ENCODE measurements at places on chromosomes 3 and 15. TPM values are rescaled to one million over a fixed set of nuclear protein-coding genes. Genes with fewer than 3 reads are reported as not detected.

EBLN2 gene
- 3.8 TPM for total RNA-seq

DOCK3 gene
- total RNA-seq = 0.59 TPM

MYRIP gene
- not detected for total RNA-seq

DNA sequence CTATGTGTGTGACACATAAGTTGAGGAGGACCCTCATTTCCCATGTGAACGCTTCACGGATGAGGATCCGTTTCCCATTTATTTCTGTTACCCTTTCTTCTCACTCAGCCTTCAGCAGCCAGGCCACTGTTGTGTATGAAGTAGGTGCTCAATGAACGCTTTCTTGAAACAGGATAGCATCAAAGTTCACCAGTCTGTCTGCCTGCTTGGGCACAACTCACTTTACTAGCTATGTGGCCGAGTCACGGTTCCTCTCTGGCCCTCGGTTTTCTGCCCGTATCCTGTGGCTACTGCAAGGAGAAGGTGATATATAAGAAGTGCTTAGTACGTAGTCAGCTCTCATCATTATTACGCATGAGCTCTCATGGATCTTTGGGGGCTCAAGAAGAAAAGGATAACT lies 22.4 kb downstream of the ACSBG1 start:
- no peaks in the 10 kb centered on the region for H3K4me1 ChIP-seq
- no peak overlapping the region for H3K27ac ChIP-seq
- no peaks in the 10 kb centered on the region for H3K36me3 ChIP-seq
- no peak overlapping the region for H3K4me3 ChIP-seq
- DNase-seq = no peak
- H3K27me3 ChIP-seq = no peaks in the 10 kb centered on the region

DNA sequence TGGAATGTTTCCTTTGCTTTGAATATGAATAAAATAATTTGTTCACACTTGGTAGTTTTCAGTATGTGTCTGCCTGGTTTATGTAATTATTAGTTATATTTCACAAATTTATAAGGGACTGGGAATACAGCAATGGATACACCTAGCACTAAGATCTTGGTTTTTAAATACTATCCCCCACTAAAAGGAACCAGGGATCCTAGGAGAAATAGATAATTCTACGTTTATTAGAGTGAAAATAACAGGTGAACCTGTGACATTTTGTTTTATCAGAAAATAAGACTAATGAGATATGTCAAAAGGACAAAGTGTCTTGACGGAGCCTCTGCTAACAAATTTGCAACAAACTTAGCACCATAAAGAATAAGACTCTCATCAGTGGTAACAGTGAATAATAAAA lies 3.4 kb downstream of the PSMD6 start:
- H3K36me3 ChIP-seq = peaks cover 40% of the 10 kb centered on the region
- no peak overlapping the region for H3K27ac ChIP-seq
- H3K4me1 ChIP-seq = peaks cover 7% of the 10 kb centered on the region

DNA sequence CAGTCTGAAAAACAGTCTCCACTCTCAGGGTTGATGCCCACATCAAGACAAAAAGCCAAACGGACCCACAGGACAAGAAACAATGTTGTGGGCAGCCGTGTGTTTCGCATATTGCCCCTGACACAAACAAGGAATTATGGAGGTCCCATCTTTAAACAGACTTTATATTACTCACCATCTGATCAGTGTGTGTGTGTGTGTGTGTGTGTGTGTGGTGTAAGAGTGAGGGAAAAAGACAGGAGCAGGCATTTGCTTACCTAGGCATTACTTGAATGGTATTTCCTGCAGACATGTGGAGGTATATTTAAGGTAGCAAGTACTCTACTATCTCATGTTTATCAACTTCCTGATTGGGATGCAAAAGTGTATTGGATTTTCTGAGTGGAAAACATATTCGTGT lies 136.3 kb downstream of the TMCO5A start:
- peaks cover 24% of the 10 kb centered on the region for H3K4me1 ChIP-seq
- no peaks in the 10 kb centered on the region for H3K27me3 ChIP-seq
- H3K4me3 ChIP-seq = no peak overlapping the region
- H3K36me3 ChIP-seq = no peaks in the 10 kb centered on the region
- H3K27ac ChIP-seq = no peak overlapping the region

GRCh38 chr3:56192001-56192400 lies 276.3 kb downstream of the ERC2 start:
- DNase-seq = no peak
- no peaks in the 10 kb centered on the region for H3K27me3 ChIP-seq
- H3K36me3 ChIP-seq = no peaks in the 10 kb centered on the region
- no peak overlapping the region for H3K27ac ChIP-seq
- no peak overlapping the region for H3K4me3 ChIP-seq

DNA sequence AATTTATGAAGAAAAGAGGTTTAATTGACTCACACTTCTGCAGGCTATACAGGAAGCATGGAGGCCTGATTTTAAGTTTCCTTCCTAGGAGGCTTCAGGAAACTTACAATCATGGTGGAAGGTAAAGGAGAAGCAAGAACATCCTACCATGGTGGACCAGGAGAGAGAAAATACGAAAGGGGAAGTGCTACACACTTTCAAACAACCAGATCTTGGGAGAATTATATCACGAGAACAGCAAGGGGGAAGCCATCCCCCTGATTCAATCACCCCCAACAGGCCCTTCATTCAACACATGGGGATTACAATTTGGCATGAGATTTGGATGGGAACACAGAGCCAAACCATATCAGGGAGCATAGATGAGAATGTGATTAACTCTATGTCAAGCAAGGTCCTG lies 121.0 kb downstream of the MTHFS start:
- H3K27me3 ChIP-seq = peaks cover 5% of the 10 kb centered on the region
- H3K4me3 ChIP-seq = no peak overlapping the region
- H3K36me3 ChIP-seq = no peaks in the 10 kb centered on the region
- no peak for DNase-seq
- H3K4me1 ChIP-seq = no peaks in the 10 kb centered on the region
- no peak overlapping the region for H3K27ac ChIP-seq

DNA sequence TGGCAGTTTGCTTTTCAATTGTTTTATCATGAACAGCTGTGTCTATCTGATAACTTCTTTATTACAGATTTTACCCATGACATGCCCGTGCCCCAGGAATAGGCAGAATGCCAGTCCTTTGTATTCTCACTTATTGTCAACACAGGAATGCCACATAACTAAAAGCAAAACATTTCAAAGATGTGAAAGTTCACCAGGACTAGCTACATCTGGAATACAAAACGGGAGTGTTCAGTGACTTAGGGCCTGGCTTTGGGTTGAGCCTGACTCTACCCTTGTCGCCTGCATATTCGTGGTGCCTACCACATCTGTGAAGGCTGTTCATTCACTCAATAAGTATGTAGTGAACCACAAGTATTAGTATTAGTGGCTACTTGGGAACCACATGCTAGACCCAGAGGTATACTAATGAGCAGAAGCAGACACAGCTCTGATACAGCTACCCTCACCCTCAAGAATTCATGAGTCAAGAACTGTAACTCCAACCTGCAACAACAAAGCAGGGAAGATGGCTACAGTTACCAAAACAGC lies 2.9 kb downstream of the TNFSF10 start:
- no peak overlapping the region for H3K4me3 ChIP-seq
- H3K27me3 ChIP-seq = no peaks in the 10 kb centered on the region
- DNase-seq = no peak
- H3K4me1 ChIP-seq = no peaks in the 10 kb centered on the region

DNA sequence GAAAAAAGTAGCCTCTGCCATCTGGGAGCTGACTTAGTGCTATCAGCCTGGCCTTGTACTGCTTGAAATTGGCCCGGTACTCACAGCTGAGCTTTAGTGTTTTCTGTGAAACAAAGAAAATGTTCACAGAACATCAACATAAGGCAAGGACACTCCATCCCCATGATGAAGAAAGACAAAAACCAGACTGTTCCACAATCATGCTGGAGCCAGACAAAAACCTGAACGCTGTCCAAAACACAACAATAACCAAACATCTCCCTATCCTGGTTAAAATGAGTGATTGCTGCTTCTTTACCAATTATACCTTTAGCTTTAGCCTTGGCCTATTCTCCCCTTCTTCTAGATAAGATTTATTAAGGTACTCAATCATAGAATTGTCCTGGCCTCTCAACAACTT lies 153.9 kb downstream of the CPNE4 start:
- DNase-seq = no peak
- no peaks in the 10 kb centered on the region for H3K27me3 ChIP-seq
- no peak overlapping the region for H3K4me3 ChIP-seq
- H3K36me3 ChIP-seq = no peaks in the 10 kb centered on the region
- H3K4me1 ChIP-seq = no peaks in the 10 kb centered on the region

GRCh38 chr15:91874992-91875660 lies 21.6 kb downstream of the SLCO3A1 start:
- H3K27me3 ChIP-seq = no peaks in the 10 kb centered on the region
- H3K4me3 ChIP-seq = no peak overlapping the region
- DNase-seq = no peak
- H3K36me3 ChIP-seq = no peaks in the 10 kb centered on the region
- no peaks in the 10 kb centered on the region for H3K4me1 ChIP-seq
- no peak overlapping the region for H3K27ac ChIP-seq

- H3K27me3 ChIP-seq = peaks cover 7% of the 10 kb centered on the region
- H3K4me1 ChIP-seq = peaks cover 4% of the 10 kb centered on the region
- peak; percentile 27 for DNase-seq
- H3K4me3 ChIP-seq = no peak overlapping the region
- no peaks in the 10 kb centered on the region for H3K36me3 ChIP-seq
- no peak overlapping the region for H3K27ac ChIP-seq
These were observed 59.9 kb upstream of the PTX3 start for GRCh38 chr3:157376603-157377300.

- peak; percentile 21 for DNase-seq
- H3K4me3 ChIP-seq = no peak overlapping the region
- no peaks in the 10 kb centered on the region for H3K36me3 ChIP-seq
- H3K27ac ChIP-seq = no peak overlapping the region
- H3K4me1 ChIP-seq = no peaks in the 10 kb centered on the region
These were observed 98.8 kb upstream of the MB21D2 start for GRCh38 chr3:193016437-193016901.

- H3K27ac ChIP-seq = no peak overlapping the region
- no peaks in the 10 kb centered on the region for H3K36me3 ChIP-seq
- DNase-seq = no peak
- no peak overlapping the region for H3K4me3 ChIP-seq
- no peaks in the 10 kb centered on the region for H3K27me3 ChIP-seq
These were observed 329.8 kb upstream of the RASGRP1 start for GRCh38 chr15:38894243-38894948.

DNA sequence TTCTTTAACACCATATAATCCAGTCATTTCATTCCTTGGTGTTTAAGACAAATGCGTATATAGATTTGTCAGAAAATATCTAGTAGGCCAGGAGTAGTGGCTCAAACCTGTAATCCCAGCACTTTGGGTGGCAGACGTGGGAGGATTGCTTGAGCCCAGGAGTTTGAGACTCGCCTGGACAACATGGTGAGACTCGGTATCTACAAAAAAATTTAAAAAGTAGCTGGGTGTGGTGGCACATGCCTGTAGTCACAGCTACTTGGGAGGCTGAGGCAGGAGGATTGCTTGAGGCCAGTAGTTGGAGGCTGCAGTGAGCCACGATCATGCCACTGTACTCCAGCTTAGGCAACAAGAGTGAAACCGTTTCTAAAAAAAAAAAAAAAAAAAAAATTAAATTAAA lies 1.9 kb upstream of the MTMR14 start:
- no peaks in the 10 kb centered on the region for H3K36me3 ChIP-seq
- H3K27ac ChIP-seq = no peak overlapping the region
- H3K4me1 ChIP-seq = no peaks in the 10 kb centered on the region
- no peaks in the 10 kb centered on the region for H3K27me3 ChIP-seq
- no peak for DNase-seq
- H3K4me3 ChIP-seq = no peak overlapping the region

DNA sequence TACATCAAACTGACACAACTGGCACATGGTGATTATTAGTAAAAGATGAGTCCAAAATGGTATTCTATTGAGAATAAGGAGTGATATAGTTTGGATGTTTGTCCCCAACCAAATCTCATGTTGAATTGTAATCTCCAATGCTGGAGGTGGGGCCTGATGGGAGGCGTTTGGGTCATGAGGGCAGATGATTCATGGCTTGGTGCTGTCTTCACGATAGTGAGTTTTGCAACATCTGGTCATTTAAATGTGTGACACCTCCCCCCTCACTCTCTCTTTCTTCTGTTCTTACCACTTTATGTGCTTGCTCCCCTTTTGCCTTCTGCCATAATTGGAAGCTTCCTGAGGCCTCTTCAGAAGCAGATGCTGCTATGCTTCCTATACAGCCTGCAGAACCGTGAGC lies 90.6 kb downstream of the RSL24D1 start:
- H3K36me3 ChIP-seq = no peaks in the 10 kb centered on the region
- no peak overlapping the region for H3K4me3 ChIP-seq
- H3K4me1 ChIP-seq = no peaks in the 10 kb centered on the region
- DNase-seq = no peak
- H3K27me3 ChIP-seq = no peaks in the 10 kb centered on the region

DNA sequence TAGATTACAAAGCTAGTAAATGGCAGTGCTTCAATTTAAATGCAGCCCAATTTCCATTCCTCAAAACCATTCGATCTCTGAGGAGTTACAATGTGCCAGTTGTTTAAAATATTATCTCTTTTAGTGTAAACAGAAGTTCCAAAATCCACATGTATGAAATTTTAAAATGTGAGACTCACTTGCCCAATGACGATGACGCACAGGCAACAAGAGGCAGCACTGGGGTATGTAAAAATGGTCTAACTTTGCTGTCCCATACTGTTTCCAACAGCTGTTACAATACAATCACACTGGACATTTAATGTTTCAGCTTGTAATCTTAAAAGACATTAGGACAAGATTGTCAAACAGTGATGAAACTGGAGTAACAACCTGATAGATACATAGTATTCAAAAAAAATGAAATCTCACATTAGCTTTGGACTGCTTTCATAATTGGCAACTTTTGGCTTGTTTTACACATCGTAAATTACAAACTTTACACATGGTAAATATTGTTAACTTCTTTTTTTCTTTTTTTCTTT lies 12.2 kb downstream of the SLTM start:
- peaks cover 8% of the 10 kb centered on the region for H3K4me1 ChIP-seq
- H3K27ac ChIP-seq = no peak overlapping the region
- no peak overlapping the region for H3K4me3 ChIP-seq

Data from A673 (cell line).